ENCODE measurements at places on chromosomes 1 and 21.

DNA sequence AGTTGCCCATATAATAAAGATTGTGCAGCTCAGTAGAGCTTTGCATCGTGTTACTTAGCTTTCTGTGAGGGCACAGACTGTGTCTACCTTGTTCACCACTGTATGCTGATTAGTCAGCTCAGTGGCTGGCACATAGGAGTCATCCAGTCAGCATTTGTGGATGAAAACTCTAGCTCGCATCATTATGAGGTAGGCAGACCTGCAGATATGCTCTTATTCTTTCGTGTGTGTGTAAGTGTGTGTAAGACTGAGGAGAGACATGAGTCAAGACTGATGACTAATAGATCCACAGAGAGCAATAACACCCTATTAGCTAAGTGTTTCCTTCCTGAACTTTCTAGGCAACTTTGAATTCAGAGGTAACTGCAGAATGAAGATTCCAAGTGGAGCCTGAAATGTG lies 17.1 kb downstream of the TTF2 start:
- ATAC-seq = no peak

- no peak for ATAC-seq
Measured at GRCh38 chr1:103941086-103941485, 191.4 kb downstream of the AMY1C start.

GRCh38 chr1:31348449-31348848 lies 24.4 kb downstream of the FABP3 start:
- ATAC-seq = no peak

GRCh38 chr1:29496701-29497100 lies 260.4 kb downstream of the PTPRU start:
- ATAC-seq = no peak

GRCh38 chr1:156436141-156437036 lies 64.2 kb downstream of the MEF2D start:
- ATAC-seq = peak; percentile 39

- ATAC-seq = no peak
Measured at GRCh38 chr1:36994294-36994693, 40.0 kb downstream of the GRIK3 start.

GRCh38 chr21:38821248-38821647 lies 15.5 kb downstream of the ETS2 start:
- ATAC-seq = no peak

DNA sequence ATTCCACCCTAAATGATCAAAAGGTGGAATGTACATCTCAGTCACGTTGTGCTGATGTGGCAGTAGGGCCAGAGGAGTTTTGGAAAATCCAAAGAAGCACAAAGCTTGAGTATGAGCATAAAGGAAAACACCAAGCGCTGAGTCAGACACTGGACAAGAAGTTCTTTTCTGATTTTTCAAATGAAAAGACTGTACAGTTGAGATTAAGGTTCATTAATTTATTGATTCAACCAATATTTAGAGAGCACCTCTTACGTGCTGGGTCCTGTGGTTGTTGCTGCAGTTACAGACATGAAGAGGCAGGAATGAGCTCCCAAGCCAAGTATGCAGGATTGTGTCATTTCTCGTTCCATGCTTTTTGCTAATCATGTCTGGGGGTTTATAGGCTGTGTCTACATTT lies 28.9 kb upstream of the APP start:
- ATAC-seq = no peak

DNA sequence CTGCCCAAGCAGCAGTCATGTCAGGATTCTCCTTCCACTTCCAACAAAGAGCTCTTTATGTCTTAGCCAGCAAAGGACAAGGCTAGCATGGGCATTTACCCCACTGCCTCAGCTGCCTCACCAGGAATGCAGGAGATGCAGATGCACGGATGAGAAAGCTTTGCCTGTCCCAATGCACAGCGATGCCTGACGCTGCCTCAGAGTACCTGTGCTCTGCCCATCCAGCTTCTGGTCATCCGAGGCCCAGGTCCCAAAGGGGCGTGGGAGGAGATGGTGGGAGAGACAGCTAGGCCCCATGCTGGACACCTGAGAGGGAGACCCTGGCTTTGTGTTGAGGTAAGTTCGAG lies 59.0 kb downstream of the IRF2BP2 start:
- no peak for ATAC-seq

DNA sequence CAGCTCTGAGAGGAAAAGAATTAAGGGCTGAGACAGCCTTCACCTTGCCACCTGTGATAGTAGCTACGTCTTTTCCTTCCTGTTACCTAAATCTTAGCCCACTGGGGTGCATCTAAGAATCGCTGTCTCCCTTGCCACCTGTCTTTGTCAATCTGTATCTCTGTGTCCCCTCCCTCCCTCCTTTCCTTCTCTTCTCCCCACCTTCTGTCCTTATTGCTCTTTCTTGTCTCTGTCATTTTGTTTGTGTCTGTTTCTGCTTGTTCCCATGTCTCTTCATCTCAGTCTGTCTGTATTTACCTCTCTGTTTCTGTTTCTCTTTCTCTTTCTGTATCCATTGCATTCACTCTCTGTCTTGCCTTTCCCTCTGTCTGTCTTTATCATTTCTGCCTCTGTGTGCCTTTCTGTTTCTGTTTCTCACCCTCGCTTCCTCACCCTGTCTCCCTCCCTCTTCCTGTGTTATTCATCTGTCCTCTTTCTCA lies 30.2 kb downstream of the SLC22A15 start:
- no peak for ATAC-seq

DNA sequence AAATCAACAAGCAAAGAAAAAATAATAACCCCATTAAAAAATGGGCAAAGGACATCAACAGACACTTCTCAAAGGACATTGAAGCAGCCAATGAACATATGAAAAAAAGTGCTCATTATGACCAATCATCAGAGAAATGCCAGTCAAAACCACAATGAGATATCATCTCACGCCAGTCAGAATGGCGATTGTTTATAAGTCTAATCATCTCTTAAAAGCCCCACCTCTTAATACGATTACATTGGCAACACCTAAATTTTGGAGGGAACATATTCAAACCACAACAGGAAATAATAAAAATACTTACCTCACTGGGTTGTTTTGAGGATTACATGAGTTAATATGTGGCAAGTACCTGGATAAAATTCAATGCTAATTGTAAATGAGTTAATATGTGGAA lies 57.1 kb upstream of the PLPPR4 start:
- ATAC-seq = no peak

GRCh38 chr1:39574646-39575045 lies 1.9 kb downstream of the PABPC4 start:
- no peak for ATAC-seq

GRCh38 chr1:240056350-240056749 lies 35.3 kb upstream of the FMN2 start:
- no peak for ATAC-seq

DNA sequence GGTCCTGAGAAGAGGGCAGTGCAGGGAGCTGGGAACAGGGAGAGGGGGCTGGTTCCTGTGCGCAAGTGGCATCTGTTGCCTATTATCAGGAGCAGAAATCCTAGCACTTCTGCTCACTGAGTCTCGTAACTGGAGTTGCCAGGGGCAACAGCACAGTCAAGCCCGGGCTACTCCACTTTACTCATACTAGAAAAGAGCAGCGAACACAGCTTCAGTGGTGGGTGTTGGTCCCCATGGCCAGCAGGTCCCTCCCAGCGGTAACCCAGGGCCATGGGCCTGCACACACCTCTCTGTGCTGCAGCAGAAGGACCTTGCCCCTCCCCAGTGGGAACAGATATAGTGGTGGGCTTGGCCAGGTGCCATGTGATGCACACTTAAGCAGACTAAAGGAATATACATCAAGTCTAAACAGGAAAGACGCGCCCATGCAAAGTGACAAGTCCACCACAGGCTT lies 8.5 kb downstream of the PYCR2 start:
- no peak for ATAC-seq

DNA sequence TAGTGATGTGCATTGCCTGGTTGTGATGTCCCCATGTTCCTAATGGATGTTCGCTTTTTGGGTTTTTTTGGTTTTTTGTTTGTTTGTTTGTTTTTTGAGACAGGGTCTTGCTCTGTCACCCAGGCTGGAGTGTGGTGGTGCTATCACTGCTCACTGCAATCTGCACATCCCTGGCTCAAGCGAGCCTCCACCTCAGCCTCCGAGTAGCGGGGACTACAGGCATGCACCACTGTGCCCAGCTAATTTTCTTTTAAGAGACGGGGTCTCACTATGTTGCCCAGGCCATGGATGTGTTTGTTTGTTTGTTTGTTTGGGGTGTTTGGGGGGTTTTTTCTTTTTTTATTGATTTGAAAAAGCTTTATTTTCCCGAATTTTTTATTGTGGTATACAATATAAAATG lies 2.1 kb downstream of the COL6A2 start:
- ATAC-seq = no peak

- no peak for ATAC-seq
Measured at GRCh38 chr1:68521286-68521685, 24.4 kb upstream of the DEPDC1 start.

- no peak for ATAC-seq
Measured at GRCh38 chr1:203625628-203626019, 1.0 kb upstream of the ATP2B4 start.

GRCh38 chr1:21139601-21140000 lies 37.1 kb downstream of the EIF4G3 start:
- no peak for ATAC-seq

- no peak for ATAC-seq
Measured at GRCh38 chr21:33674226-33674625, 31.9 kb downstream of the ITSN1 start.

GRCh38 chr1:236059011-236059410 lies 5.9 kb downstream of the NID1 start:
- ATAC-seq = no peak

- no peak for ATAC-seq
Measured at GRCh38 chr1:194081444-194081843, 895.0 kb upstream of the B3GALT2 start.

DNA sequence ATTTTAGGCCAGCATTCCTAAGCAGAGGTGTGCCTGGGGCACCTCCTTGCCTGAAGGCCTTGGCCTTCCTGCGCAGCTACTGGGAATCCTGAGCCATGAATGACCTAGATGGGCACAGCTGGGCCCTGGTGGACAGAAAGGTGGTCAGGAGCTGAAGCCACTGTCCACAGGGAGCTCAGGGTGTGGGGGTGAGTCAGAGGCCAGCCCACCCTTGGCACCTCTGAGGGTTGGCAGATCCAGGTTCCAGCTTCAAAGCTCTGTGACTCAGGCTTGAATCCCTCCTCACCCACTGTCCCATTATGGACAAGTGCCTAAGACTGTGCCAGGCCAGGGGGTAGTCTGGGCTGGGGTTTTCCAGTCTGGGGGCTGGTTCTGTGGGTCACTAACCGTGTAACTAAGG lies 6.4 kb upstream of the EDN2 start:
- no peak for ATAC-seq

- no peak for ATAC-seq
Measured at GRCh38 chr21:43318841-43319781, 107.8 kb downstream of the SIK1 start.

GRCh38 chr1:58620259-58620658 lies 43.2 kb upstream of the TACSTD2 start:
- ATAC-seq = no peak

- no peak for ATAC-seq
Measured at GRCh38 chr1:22645931-22646330, 2.5 kb downstream of the C1QC start.

GRCh38 chr1:105793536-105794146 lies 1262.8 kb upstream of the PRMT6 start:
- ATAC-seq = no peak

DNA sequence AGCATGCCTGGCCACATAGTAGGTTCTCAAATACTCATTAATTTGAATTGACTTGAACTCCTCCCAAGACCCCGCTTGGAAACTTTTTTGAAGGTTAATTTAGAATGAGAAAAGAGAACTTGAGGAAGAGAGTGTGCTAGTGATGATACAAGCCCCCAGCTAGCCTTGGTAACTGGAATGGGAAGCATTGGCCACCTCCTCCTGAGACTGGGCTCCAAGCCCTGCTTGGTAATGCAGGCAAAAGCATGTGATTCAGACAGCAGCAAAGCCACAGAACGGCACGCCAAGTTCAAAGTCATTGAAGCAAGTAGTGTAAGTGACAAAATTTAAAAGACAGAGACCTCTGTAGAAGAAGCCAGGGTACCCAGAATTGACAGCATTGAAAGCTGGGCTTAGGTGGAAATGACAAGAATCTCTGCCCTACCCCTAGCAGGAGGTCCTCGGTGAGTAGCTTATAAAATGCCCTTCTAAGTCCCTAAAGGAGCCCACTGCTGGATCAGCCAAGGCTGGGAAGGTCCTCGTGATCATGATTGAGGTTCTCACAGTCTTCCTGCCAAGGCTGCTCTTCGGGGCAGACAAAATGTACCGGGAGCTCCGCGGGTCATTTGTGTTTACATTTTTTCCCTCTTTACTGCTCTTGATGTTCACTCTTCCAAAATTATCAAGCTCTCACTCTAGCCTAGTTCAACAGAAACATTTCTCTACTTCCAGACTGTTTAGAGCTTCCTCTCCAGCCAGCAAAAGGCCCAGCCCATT lies 99.4 kb downstream of the TSEN15 start:
- no peak for ATAC-seq

- no peak for ATAC-seq
Measured at GRCh38 chr1:193927550-193927949, 741.1 kb upstream of the B3GALT2 start.

GRCh38 chr1:3618531-3618880 lies 6.3 kb upstream of the TPRG1L start:
- no peak for ATAC-seq

GRCh38 chr1:153845158-153845557 lies 70.0 kb downstream of the SLC27A3 start:
- no peak for ATAC-seq

DNA sequence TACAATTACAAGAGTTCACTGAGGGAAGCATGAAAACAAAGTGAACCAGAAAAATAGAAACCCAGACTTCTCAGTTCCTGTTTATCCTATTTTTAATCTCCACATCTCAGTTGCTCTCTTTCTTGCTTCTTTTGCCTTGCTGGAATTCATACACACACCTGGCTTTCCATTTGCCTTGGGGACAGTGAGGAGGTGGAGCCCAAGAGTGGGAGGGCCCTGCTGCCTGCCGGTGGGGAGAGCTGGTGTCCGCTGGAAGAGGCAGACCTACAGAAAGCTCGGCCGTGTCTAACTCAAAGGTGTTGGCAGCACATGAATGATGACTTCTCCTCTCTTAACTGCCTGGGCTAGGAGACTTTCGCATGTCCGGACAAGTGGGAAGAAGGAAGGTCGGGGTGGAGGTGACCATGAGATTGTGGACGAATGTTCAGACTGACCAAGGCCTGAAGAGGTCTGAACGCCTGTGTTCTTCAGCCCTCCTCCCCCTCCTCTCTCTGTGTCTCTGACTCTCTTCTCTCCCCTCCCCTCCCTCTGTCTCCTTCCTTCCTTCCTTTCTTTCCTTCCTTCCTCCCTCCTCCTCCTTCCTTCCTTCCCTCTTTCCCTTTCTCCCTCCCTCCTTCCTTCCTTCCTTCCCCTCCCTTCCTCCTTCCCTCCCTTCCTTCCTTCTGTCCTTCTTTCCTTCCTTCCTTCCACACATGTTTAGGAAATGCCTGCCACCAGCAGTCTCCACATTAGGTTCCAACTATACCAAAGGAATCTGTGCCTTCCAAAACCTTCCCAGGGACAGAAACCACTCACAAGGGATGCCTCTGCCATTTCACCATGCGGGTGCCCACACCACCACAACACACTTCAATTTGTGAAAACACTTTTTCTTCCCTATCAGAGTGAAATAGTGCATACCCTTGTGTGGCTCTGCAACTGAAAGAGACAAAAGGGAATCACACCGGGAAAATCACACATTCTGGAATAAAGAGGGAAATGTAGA lies 157.3 kb upstream of the RUNX1 start:
- no peak for ATAC-seq

All from gastroesophageal sphincter (tissue), 4 donors.